ENCODE measurements at places on chromosomes 7 and 10. TPM values are rescaled to one million over a fixed set of nuclear protein-coding genes. Genes with fewer than 3 reads are reported as not detected.

The PDAP1 gene
- 170 TPM for total RNA-seq

GRCh38 chr10:52442576-52442975 lies 128.5 kb downstream of the DKK1 start:
- no peak for DNase-seq

DNA sequence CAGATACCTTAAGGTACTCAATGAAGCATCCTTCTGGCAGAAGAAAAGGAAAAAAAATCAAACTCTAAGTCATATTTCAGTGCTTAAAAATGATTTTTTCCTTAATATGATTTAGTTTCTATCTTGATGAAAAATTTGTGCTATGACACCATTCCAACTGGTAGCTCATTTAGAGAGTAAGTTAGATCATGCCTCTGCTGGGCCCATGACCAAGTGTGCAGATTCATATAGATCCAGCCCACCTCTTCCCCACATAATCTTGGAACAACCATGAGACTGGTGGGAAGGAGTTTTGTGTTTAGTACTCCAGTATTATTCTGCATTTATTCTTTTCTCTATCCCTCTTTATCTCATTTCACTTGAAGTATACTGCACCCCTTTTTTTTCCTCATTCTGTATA lies 908.3 kb downstream of the KCNMA1 start:
- no peak for DNase-seq

The SPDYE2 gene
- total RNA-seq = not detected

GRCh38 chr7:44101966-44102845 lies 1.9 kb upstream of the AEBP1 start:
- no peak for DNase-seq

The ACBD7 gene
- total RNA-seq = 68.7 TPM

DNA sequence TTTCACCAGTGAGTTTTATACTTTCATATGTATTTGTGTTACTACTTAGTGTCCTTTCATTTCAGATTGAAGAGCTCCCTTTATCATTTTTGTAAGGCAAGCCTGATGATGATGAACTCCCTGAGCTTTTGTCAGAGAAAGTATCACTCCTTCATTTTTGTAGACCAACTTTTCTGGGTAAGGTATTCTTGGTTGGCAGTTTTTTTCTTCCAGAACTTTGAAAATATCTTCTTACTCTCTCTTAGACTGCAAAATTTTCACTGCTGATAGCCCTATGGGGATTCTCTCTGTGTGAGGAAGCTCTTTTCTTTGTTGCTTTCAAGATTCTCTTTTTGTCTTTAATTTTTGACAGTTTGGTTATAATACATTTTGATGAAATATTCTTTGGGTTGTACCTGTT lies 35.7 kb downstream of the CCDC7 start:
- no peak for DNase-seq
